ENCODE measurements at places on chromosomes 3 and 15. TPM values are rescaled to one million over a fixed set of nuclear protein-coding genes. Genes with fewer than 3 reads are reported as not detected.

- no peaks in the 10 kb centered on the region for H3K27me3 ChIP-seq
- H3K36me3 ChIP-seq: no peaks in the 10 kb centered on the region
- H3K27ac ChIP-seq: no peak overlapping the region
Measured at GRCh38 chr3:74351213-74351612, 263.2 kb downstream of the CNTN3 start.

DNA sequence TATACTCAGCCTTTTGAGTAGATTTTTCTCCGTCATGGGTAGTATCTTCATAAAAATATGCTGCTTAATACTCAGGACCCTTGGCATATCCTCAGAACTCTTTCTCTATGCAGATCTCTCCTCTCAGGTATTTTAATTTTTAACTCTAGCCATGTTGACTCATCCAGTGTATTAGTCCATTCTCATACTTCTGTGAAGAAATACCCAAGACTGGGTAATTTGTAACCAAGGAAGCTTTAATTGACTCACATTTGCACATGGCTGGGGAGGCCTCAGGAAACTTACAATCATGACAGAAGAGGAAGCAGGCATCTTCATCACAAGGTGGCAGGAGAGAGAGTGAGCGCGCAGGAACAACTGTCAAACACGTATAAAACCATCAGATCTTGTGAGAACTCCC lies 129.3 kb upstream of the CD96 start:
- no peak for DNase-seq
- no peaks in the 10 kb centered on the region for H3K36me3 ChIP-seq
- H3K4me1 ChIP-seq: no peaks in the 10 kb centered on the region
- no peak overlapping the region for H3K4me3 ChIP-seq
- no peak overlapping the region for H3K27ac ChIP-seq

- H3K36me3 ChIP-seq: no peaks in the 10 kb centered on the region
- H3K4me1 ChIP-seq: no peaks in the 10 kb centered on the region
- no peak for DNase-seq
- no peak overlapping the region for H3K4me3 ChIP-seq
- no peaks in the 10 kb centered on the region for H3K27me3 ChIP-seq
Measured at GRCh38 chr3:10694179-10694578, 121.8 kb upstream of the SLC6A11 start.

DNA sequence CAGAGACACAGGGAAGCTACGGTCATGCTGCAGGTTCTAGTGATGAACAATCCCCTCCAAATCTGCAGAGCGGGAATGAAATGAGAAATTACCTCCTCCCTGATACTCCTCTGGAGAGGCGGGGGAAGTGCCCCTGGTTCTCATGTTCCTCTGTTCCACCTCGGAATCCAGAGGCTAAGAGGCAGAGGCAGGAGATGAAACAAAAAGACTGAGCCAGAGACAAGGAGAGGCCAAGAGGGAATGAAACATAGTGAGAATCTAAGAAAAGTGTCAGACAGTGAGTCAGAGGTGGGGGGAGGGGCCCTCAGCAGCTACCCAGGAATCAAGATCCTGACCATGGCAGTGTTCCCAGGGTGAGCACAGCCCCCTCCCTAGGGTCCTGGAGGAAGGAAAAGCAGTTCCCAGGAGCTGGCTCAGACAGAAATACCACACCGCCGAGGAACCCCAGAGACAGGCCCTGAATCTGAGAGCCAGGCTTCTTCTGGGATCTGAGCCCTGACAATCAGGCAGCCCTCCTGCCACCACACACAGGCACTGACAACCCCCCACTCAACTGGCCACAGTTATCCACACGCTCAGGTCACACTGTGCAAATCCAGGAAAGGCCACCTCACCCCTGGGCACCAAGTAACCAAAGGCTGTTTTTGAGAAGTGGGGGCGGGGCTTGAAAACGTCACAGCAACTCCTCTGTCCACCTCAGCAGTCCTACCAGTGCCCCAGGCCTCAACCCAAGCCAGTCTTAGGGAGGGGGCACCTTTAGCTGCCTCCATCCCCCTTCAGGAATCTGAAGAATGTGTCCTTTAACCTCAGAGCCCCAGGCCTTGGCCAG lies 2.4 kb downstream of the CSRNP1 start:
- no peaks in the 10 kb centered on the region for H3K27me3 ChIP-seq
- DNase-seq: no peak
- no peaks in the 10 kb centered on the region for H3K36me3 ChIP-seq
- H3K27ac ChIP-seq: peak overlapping the region; percentile 100
- H3K4me1 ChIP-seq: peaks cover 76% of the 10 kb centered on the region

GRCh38 chr3:69405067-69405466 lies 19.2 kb upstream of the FRMD4B start:
- no peaks in the 10 kb centered on the region for H3K27me3 ChIP-seq
- peaks cover 16% of the 10 kb centered on the region for H3K4me1 ChIP-seq
- DNase-seq: no peak
- no peaks in the 10 kb centered on the region for H3K36me3 ChIP-seq

GRCh38 chr3:124492824-124493223 lies 237.4 kb upstream of the UMPS start:
- no peaks in the 10 kb centered on the region for H3K4me1 ChIP-seq
- H3K27me3 ChIP-seq: no peaks in the 10 kb centered on the region
- H3K4me3 ChIP-seq: no peak overlapping the region
- H3K36me3 ChIP-seq: no peaks in the 10 kb centered on the region

DNA sequence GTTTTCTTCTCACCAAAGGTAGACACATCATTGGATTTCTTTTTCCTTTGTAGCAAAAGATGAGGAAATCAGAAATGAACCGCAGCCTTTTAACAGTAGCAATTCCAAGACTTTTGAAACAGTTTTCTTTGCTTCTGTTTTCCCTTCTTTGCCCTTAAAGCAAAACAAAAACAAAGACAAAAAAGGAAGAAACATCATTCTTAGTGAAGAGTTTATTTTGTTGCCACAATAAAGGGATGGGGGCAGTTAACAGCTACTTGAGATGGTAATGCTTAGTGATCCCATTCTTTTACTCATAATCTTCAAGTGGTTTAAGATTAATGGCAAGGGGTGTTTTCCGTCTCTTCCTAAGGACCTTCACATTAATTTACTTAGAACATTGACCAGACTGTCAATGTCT lies 218.8 kb downstream of the MEIS2 start:
- no peaks in the 10 kb centered on the region for H3K27me3 ChIP-seq
- H3K4me3 ChIP-seq: no peak overlapping the region
- H3K36me3 ChIP-seq: no peaks in the 10 kb centered on the region
- H3K27ac ChIP-seq: no peak overlapping the region

- no peak for DNase-seq
- no peaks in the 10 kb centered on the region for H3K36me3 ChIP-seq
- H3K27ac ChIP-seq: no peak overlapping the region
- no peaks in the 10 kb centered on the region for H3K4me1 ChIP-seq
Measured at GRCh38 chr15:69848551-69849231, 249.0 kb downstream of the TLE3 start.

DNA sequence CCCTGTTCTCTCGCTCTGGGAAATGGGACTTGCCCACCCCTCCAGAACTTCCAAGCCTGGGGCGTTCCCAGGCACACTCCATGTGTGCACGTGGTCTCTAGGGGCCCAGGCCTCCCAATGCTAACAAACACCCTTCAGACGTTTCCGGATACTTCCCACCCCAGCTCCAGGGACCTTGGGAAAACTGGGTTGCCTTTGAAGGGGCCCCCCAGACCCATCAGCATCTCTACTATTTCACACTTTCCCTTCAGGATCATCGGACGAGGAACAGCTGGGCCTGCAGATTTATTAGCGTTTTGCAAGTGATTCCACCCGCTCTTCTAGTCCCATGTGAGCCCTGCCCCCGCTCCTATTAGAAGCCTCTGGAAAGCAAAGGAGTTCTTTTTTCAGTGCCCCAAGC lies 63.2 kb downstream of the MAGEF1 start:
- H3K4me3 ChIP-seq: no peak overlapping the region
- H3K27ac ChIP-seq: peak overlapping the region; percentile 21
- H3K36me3 ChIP-seq: no peaks in the 10 kb centered on the region
- DNase-seq: no peak
- H3K4me1 ChIP-seq: peaks cover 22% of the 10 kb centered on the region
- no peaks in the 10 kb centered on the region for H3K27me3 ChIP-seq

DNA sequence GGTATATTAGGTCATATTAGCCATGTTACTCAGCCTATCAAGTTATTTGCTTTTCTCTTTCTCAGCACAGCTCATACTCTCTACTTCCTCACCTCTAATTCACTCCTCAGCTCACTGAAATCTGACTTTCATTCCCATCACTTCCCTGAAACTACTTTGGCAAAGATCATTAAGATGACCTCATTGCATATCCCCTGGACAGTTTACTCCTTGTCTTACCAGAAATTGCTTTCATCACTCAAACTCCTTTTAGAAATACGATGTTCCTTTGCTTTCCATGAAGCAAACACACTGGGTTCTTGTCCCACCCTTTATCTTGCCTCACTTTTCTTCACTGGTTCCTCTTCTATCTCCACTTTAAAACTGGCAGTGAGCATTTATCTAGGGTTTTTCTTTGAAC lies 354.4 kb downstream of the TUSC7 start:
- no peak overlapping the region for H3K4me3 ChIP-seq
- DNase-seq: no peak
- no peak overlapping the region for H3K27ac ChIP-seq
- no peaks in the 10 kb centered on the region for H3K27me3 ChIP-seq
- no peaks in the 10 kb centered on the region for H3K4me1 ChIP-seq
- no peaks in the 10 kb centered on the region for H3K36me3 ChIP-seq

DNA sequence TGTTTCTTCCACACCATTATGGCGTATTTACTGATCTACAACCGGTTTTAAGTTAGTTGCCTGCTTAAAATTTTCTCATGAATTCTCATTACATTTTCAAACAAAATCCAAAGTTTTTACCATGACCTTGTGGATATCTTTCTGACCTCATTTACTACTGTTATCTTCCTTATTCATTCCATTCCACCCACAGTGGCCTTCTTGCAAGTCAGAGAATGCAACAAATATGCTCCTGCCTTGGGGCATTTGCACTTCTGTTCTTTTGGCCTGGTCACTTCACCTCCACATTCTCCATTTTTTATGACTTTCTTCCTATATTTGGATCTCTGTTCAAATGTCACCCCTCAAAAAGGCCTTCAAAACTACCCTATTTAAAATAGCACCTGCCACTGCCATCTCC lies 8.8 kb upstream of the SLC15A2 start:
- no peak for DNase-seq
- H3K36me3 ChIP-seq: no peaks in the 10 kb centered on the region
- no peak overlapping the region for H3K27ac ChIP-seq
- no peak overlapping the region for H3K4me3 ChIP-seq
- H3K4me1 ChIP-seq: no peaks in the 10 kb centered on the region
- H3K27me3 ChIP-seq: no peaks in the 10 kb centered on the region

DNA sequence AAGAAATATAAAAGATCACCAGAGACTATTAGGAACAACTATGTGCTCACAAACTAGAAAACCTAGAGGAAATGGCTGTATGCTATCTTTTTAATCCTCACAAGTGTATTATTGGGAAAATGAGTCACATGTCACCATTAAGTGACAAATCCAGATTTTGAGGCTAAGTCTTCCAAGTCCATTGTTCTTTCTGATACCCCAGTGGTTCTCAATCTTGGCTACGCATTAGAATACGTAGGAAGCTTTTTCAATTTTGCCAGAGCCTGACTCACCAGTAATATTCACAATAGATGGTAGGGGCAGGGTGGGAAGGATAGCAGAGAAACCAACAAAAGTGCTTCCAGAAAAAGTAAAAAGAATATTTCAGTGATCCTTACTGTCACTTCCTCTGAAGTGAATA lies 117.0 kb downstream of the FILIP1L start:
- H3K27ac ChIP-seq: no peak overlapping the region
- no peak overlapping the region for H3K4me3 ChIP-seq
- H3K36me3 ChIP-seq: no peaks in the 10 kb centered on the region
- no peak for DNase-seq
- H3K27me3 ChIP-seq: no peaks in the 10 kb centered on the region

DNA sequence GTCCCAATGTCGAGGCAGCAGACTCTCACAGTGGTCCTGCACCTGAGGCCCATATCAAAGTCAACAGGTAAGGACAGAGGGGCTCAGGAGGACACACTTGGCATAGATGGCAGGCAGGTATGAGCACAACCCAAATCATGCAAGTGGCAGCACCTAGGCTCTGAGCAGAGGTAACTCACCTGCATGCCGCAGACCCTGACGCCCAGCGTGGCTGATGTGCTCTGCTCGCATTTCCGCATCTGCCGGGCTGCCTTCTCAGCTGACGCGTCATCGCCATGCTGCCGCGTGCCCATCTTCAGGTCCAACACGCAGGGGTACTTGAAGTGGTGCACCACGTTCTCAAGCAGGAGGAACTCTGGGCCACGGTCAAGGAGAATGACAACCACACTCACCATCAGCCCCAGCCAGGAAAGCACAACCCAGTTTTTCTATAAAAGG lies 4.2 kb upstream of the GMPPB start:
- H3K4me3 ChIP-seq: no peak overlapping the region
- no peak overlapping the region for H3K27ac ChIP-seq
- peaks cover 18% of the 10 kb centered on the region for H3K4me1 ChIP-seq

DNA sequence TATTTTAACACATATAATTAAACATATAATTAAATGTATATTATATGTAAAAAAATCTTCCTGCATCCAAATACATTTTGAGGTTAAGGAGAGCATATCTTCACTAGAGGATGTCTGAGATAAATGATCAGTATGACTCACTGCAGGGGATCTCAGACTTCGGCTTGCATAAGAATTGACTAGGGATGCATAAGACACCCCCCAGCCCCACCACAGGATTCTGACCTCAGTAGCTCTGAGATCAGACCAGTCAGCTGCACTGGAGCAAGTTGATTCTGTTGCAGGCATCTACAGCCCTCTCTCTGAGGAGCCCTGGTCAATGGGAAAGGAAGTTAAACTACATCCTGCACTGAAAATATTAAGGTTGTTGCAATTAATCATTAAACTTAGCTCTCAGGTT lies 29.0 kb upstream of the TBC1D21 start:
- DNase-seq: no peak
- H3K36me3 ChIP-seq: no peaks in the 10 kb centered on the region
- no peaks in the 10 kb centered on the region for H3K27me3 ChIP-seq
- H3K4me3 ChIP-seq: no peak overlapping the region
- no peaks in the 10 kb centered on the region for H3K4me1 ChIP-seq
- H3K27ac ChIP-seq: no peak overlapping the region

DNA sequence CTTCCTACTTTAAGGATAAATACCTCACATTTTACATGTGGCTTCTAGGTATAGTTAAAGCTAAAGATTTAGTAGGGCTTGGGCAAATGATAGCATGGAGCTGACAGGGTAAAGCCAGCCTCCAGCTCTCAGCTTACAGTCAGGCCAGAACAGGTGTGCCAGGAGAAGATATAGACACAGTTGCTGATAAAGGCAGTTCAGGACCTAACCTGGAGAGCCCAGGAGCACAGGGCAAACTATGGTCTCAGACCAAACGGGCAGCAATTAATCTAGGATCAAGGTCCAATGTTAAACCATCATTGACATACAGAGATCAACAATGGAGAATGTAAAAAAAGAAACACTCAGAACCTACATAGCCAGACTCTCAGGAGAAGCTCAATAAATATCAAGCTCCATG lies 4.0 kb downstream of the WDR49 start:
- no peaks in the 10 kb centered on the region for H3K27me3 ChIP-seq
- H3K4me1 ChIP-seq: no peaks in the 10 kb centered on the region
- DNase-seq: no peak
- no peak overlapping the region for H3K4me3 ChIP-seq
- H3K36me3 ChIP-seq: no peaks in the 10 kb centered on the region
- no peak overlapping the region for H3K27ac ChIP-seq

The FANCD2OS gene
- not detected for total RNA-seq

The MRPL3 gene
- 52.3 TPM for total RNA-seq

The EXD1 gene
- total RNA-seq: not detected

The PRSS50 gene
- total RNA-seq: not detected

Data from vagina (tissue), 2 donors.